ENCODE measurements at places on chromosomes 16 and 17.

- no peak for DNase-seq
These were observed 168.0 kb downstream of the AATF start for GRCh38 chr17:37116671-37117185.

DNA sequence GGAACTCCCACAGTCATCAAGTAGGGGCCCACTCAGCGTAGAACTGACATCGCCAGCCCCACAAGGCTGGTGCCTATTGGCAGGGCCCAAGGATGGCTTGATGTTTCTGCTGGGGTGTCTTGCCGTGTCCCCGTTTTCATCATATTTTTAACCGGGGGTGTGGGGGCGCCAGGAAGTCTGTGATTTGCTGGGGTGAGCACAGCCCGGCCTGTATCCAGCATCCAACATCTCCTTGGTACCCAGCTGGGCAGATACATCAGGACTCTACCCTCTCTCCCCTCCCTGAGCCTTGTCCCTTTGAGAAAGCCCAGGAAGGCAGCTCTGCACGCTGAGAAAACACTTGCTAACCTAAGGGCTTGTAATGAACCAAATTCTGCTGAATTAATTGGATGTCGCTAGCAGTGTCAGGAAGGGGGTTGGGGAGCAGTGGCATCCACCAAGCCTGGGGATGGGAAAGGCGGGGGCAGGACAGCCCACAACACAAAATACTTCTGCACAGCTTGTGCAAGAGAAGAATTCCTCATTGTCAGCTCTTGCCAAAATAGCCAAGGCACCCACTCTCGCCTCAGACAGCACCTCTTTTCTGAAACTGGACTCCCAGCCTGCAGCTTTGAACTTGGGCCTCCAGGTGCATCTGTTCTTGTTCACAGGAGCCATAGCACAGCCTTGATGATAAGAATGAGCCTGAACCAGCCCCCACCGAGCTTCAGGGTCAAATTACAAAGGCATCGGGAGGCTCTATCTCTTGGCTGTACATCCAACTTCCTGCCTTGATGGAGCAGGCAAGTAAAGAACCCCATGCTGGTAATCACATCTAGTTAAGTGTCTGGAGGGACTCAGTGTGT lies 63.7 kb upstream of the LYRM9 start:
- DNase-seq, result peak; percentile 50

DNA sequence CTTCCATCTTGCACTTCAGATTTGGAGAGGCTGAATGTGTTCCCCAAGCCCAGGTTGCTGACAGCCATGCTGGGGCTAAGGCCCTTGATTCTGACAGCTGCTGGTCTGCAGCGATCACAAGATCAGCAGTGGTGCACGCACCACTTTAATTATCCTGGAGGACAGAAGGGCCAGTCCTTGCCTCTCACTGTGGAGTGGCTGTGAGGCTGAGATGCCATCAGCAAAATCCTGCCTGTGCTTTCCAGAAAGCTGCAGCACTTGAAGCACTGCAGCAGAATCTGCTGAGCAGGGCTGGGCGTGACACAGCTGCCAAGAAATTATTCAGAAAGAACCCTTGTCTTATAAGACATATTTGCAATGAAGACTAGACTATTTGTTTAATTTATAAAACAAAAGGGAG lies 37.1 kb downstream of the NUP93 start:
- DNase-seq, result no peak

GRCh38 chr16:10156099-10156498 lies 26.1 kb downstream of the GRIN2A start:
- no peak for DNase-seq

DNA sequence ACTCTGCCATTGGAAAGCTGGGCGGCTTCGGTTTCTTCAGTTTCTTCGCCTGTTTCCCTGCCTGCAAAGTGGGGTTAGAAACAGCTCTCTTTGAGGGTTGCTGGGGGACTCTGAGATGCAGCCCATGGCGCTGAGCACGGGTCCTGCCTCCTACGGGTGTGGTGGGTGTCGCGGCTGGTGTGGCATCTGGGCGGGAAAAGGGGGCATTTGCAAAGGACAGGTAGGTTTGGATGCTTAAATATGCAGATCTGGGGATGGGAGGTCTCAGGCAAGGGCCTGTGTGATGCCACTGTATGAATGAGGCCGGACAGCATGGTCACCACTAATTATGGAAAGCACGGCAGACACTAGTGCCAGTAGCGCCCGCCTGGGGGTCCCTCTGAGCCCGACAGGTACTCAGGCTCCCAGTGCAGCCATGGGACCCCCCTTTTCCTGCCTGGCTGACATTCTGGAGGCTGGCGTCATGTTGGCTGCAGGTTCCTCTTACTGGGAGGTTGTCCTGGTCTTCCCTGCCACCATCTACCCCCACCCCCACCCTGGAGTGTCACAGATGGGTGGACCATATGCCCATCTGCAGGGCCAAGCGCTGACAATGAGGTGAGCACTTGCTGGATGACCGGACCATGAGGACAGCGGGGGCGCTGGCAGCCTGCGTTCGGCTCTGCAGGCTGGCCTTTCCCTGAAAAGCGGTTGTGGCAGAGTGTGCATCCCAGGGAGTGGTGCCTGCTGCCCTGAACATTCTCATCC lies 237.7 kb downstream of the SEC14L1 start:
- no peak for DNase-seq

DNA sequence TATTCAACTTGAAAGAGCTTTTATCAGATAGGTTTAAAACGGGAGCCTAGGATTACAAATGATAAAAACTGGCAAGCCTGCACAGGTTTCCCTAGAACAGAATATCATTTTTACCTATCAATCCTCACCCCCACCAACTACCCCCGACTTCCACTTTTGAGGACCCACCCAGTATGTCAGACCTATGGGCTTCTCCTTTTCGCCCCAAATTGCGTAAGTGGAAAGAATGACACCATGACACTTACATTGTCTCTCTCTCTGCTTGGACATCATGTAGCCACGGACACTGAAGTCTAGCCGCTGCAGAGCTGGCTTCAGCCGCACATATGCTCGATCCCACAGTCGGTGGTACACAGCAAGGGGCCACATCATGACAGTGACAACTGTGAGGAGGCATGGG lies 7.4 kb upstream of the PSMC3IP start:
- DNase-seq, result no peak

GRCh38 chr17:3502466-3502865 lies 26.7 kb downstream of the ASPA start:
- no peak for DNase-seq

- no peak for DNase-seq
These were observed 58.8 kb downstream of the AP2B1 start for GRCh38 chr17:35645923-35646322.

GRCh38 chr16:85457366-85457765 lies 155.8 kb upstream of the GSE1 start:
- no peak for DNase-seq

- DNase-seq, result no peak
These were observed 10.6 kb upstream of the SCN4A start for GRCh38 chr17:63983320-63983719.

DNA sequence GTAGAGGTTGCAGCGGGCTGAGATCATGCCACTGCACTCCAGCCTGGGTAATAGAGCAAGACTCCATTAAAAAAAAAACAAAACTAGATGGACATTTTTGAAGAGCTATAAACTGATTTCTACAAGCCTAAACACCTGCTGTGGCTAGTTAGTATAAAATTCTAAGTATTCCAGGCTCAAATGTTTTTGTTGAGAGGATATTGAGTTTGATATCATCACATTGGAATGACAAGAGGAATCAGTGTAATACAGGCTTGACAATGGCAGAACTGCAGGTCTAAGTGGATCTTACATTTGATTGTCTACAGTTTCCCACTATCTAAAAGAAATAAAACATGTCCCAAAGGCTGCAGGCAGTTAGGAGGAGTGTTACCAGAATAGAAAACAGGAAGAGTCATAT lies 23.9 kb upstream of the DLX3 start:
- DNase-seq, result no peak

DNA sequence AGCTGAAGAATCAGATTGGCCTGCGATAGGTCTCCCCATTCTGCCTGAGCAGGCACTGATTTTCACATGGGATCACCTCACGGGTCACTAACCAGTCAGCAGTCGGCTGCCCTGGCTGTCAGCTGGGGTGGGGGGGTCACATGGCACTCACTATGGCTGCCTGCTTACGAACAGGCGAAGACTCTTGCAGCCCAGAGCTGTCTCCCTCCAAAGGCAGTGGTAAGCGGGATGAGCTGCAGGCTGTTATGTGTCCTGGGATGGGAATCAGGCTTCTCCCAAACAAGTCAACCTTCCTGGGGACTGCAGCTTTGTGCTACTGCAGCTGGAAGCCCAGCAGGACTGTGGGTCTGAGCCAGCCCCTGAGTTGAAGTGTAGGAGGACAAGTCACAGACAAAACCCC lies 29.0 kb upstream of the ADORA2B start:
- DNase-seq, result no peak

GRCh38 chr16:58046936-58047335 lies 21.4 kb downstream of the MMP15 start:
- DNase-seq, result no peak

GRCh38 chr17:74430706-74431567 lies 951 bp upstream of the GPRC5C start:
- peak; percentile 40 for DNase-seq

DNA sequence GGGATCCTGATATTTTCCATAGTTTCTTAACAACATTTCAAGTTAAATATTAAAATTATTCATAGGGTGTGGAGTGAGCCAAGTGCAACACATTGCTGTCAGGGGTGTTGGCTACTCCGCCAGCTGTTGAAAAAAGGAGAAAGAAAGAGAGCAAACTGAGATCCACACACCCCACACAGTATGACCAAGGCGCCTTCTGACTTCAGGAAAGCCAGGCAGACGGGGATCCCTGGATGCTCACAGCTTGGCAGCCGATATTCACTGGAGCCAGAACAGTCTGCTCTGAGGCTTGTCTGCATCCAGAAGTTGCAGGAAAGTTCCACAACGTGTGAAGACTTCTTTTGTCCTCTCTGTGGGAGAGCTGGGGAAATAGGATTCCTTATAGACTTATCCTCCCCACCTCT lies 9.3 kb downstream of the CHD9NB start:
- DNase-seq, result peak; percentile 44

DNA sequence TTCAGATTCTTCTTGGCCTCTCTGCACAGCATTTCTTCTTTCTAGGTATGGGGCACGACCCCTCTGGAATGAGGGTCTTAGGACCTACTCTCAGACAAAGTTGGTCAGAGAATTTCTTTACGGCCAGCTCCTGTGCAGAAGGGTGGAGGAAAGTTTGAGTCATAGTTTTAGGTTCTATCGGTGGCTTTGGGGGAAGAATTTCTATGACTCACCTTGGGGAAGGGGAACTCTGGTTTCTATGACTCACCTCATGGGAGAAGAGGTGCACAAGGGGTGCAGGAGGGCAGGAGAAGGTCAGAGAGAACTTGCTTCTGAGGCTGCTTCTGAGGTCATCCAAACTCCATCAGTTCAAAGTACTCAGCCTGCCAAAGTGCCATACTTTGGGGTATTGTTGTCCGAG lies 2.5 kb upstream of the ABCC12 start:
- peak; percentile 22 for DNase-seq

GRCh38 chr16:4968879-4969483 lies 10.9 kb downstream of the SEC14L5 start:
- no peak for DNase-seq

- no peak for DNase-seq
These were observed 41.9 kb downstream of the FAM20A start for GRCh38 chr17:68559316-68559715.

DNA sequence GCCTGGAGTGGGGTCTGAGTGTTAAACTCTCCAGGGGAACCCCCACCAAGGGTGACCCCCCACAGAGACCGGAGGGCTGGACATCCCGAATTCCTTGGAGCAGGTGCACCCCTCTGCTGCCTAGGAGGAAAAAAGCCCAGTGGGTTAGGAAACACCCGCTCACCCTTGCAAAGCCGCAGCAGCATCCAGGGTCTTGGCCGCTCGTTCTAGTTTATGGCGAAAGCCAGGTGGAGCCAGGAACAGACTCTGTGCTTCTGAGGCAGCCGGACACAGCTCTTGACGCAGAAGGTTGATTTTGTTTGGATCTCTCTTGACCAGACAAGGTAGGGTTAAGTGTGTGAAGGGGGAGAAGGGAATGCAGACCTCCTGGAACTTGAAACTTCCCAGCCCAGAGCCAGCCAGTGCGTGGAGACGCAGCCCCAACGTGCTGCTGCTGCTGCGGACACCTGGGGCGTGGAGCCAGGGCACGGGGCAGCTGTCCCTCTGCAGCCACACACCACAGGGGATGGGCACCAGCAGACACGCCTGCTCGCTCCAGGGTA lies 154.5 kb downstream of the LAT start:
- no peak for DNase-seq

All from cardiac fibroblast (primary cell).